ENCODE measurements at places on chromosomes 7 and 10.

DNA sequence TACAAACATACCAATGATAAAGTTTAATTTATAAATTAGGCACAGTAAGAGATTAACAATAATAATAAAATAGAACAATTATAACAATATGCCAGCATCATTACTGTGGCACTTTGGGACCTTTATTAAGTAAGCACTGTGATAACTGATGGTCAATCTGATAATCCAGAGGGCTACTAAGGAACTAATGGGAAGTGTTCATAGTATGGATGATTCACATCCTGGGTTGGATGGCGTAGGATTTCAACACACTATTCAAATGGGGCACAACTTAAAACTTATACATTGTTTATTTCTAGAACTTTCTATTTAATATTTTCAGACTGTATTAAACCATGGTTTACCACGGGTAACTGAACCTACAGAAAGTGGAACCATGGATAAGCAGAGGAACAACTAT lies 90.8 kb downstream of the KIF20B start:
- DNase-seq: no peak

- DNase-seq: no peak
Observed at GRCh38 chr7:94375691-94376090, 19.0 kb upstream of the COL1A2 start.

DNA sequence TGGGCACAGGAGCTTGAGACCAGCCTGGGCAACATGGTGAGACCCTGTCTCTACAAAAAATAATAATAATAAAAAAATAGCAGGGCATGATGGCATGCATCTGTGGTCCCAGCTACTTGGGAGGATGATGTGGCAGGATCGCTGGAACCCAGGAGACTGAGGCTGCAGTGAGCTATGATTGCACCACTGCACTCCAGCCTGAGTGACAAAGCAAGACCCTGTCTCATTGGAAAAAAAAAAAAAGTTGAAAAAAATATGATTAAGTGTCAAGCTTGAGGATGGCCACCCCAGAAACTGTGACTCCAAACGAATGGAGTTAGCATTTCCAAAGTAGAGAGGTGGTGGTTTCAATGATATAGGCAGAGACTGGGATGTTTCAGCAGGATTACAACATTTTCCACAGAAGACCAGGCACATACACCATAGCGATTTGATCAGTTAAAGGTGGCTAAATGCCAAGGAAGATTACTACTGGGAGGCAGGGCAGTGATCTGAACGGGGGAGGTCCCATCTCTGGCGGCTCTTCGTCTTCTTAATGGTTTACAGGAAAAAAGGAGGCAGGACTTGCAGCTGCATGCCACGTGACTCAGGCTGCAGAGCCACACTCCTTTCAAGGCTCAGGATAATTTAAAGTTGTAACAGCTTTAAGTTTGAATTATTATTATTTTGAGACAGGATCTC lies 250.6 kb upstream of the GALNT17 start:
- DNase-seq: no peak

DNA sequence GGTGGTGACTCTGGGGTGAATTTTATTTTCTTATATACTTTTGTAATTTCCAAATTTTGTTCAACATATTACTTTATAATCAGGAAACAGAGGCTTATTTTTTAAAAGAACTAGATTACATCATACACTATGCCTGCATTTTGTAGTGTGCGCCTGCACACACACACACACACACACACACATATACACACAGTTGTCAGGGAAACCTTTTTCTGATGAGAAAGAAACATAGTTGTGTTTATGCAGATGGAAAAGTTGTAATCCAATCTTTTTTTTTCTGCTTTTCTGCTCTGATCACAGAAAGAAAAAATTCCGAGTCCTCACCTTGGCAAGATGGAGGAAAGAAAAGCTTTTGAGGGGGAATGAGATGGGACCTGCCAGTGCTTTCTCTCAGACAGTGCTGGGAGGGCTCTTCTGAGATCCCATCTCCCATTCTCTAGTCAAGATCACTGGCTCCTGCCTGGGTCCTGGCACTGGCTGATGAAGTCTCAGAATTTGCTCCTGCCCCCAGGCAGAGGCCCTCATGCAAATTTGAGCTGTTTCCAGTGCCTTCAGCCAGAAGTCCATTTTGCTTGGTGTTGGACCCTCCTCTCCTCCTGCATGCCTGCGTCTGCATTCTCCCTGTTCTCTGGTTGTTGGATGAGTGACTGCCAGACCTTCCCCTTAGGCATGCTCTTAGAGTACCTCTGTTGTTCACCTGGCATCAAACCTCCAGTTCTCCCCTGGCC lies 59.7 kb downstream of the TLL2 start:
- DNase-seq: no peak

DNA sequence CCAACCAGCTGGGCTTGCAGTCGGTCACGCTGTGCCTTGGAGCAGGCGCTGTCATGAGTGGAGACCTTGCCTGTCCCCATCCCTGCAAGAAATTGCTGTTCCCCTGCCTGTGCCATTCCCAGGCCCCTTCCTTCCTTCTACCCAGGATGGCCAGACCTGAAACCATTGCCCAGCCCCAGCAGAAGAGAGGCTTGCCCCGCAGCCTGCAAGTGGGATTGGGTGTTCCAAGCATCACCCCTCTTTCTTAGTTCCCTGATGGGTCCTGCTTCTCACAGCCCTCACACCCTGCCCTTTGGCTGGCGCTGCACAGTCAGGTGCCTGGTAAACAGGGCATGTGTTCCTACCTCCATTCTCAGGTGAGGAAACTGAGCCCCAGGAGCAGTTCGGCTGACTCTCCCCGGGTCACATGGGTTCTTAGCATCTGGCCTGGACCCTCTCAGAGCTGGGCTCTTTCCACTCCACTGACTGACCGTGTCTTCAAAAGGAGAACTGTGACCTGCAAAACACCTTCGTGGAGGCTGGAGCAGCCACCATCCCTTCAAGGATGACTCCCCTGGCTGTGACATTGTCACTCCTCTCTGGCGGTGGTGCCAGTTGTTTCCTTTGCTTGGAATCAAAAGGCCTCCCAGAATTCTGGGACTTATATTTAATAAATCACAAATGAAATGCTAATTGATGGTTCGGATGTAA lies 41.9 kb upstream of the PDCD4 start:
- no peak for DNase-seq

GRCh38 chr7:128699895-128700294 lies 27.8 kb downstream of the GARIN1A start:
- no peak for DNase-seq

- DNase-seq: peak; percentile 16
Observed at GRCh38 chr7:20019757-20020432, 197.3 kb downstream of the MACC1 start.

- no peak for DNase-seq
Observed at GRCh38 chr7:81393018-81393417, 376.8 kb downstream of the HGF start.

- no peak for DNase-seq
Observed at GRCh38 chr10:124703778-124704427, 40.3 kb downstream of the FAM53B start.

GRCh38 chr10:77836299-77836820 lies 90.2 kb downstream of the DLG5 start:
- DNase-seq: peak; percentile 85

DNA sequence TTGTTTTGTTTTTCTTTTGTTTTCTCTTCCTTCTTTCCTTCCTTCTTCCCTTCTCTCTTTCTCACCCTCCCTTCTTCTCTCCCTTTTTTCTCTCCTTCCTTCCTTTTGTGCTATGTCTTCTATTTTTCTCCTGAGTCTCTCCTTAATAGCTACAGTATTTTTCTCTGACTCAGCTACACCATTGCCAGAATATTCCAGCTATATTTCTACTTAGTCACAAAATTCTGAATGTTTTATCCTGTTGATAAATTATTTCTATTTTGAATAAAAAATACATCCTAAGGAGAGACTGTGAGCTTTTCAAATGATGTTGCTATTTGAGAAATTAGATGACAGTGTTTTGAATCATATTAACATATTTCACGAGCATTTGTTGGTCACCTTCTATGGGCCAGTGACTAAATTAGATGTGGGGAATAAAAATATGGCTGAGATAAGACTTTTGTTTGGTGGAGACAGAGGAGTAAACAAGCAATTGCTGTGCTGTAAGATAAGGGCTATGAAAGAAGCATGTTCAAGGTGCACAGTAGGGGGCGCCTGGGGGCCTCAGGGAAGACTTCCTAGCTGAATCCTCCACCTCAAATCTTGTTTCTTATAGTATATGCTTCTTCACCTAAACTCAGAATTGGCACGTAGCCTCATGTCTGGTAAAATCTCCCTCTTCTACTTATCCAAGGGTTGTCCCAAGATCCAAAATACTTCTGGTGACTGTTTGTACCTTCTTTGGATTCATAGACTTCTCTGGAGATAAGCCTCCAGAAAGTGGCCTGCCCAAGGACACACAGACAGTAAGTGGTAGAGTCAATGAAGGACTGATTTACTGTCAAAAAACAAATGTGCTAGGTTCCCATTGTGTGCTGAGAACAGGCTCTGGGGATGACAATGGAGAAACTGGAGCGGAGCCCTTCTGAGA lies 115.5 kb upstream of the CREB5 start:
- peak; percentile 55 for DNase-seq

DNA sequence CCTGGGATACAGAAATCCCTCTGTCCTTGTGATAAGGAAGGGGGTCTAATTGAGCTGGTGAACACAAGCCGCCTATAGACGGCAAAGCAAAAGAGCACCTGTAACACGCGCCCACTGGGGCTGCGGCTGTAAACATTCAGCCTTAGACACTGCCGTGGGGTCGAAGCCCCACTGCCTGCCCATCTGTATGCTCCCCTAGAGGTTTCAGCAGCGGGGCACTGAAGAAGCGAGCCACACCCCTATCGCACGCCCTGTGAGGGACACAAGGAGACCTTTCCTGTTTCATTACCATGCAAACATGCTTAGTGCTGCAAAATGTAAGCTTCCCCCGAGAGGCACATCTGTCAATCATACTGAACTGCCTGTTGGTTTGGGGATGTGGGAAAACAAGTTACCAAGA lies 82.1 kb downstream of the NRP1 start:
- DNase-seq: no peak

DNA sequence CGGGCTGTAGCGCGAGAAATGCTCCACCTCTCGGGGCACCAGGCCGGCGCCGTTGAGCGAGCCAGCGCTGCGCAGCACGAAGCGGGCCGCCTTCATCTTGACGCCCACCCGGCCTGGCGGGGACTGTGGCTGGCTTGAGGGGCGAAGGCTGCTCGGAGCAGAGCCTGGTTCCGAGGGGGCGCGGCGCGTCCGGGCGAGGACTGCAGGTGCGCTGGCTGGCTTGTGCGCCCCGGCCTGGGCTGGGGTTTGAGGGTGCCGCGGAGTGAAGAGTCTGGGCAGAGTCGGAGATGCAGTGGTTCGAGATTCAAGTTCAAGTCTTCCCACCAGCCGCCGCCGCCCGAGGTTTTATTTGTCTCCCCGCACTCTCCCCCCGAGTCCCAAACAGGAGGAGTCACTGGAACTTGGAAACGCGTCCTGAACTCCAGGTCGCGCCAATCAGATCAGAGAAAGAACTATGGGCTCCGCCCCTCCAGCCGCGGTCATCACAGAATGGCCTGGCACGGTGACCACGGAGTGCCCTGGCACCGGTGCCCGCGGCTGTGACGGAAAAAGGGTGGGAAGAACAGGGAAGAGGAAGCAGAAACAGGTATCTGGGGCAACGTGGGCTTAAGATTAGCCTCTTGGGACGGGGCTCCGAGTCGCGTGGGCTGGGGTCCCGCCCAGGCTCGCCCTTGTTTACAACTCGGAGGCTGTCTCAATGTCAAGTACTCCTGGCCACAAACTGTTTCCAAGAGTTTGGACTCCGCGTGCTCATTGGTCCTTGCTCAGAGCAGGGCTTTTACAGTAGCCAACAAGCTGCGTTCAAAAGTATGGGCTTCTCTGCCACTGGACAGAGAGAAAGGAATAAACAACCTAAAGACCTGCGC lies at the start of gene PDK4:
PDK4 (minus strand) TSS at position 319 of the 866 bp plus-strand sequence; CDS start at position 96, 223 bp downstream.
- DNase-seq: no peak

DNA sequence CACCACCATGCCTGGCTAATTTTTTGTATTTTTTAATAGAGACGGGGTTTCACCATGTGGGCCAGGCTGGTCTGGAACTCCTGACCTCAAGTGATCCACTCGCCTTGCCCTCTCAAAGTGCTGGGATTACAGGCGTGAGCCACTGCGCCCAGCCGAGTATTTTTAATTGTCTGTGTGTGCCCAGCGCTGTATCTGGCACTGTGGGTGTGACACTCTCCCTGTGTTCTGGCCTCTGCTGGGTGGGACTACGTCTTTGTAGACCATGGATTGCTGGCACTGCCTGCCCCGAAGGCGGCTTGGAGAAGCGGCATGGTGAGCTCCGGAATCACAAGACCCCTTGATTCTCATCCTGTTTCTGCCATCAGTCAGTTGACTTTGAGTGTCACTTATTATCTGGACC lies 136.2 kb downstream of the CDH23 start:
- no peak for DNase-seq

GRCh38 chr7:114857605-114858004 lies 64.3 kb upstream of the MDFIC start:
- DNase-seq: no peak

DNA sequence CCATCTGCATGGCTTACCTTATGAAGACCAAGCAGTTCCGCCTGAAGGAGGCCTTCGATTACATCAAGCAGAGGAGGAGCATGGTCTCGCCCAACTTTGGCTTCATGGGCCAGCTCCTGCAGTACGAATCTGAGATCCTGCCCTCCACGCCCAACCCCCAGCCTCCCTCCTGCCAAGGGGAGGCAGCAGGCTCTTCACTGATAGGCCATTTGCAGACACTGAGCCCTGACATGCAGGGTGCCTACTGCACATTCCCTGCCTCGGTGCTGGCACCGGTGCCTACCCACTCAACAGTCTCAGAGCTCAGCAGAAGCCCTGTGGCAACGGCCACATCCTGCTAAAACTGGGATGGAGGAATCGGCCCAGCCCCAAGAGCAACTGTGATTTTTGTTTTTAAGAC lies 12.4 kb downstream of the DUSP5 start:
- no peak for DNase-seq

- DNase-seq: no peak
Observed at GRCh38 chr7:135998081-135998480, 20.9 kb upstream of the MTPN start.

GRCh38 chr10:80131499-80131901 lies 1.0 kb upstream of the PLAC9 start:
- no peak for DNase-seq

- DNase-seq: no peak
Observed at GRCh38 chr7:43456200-43456599, 126.7 kb upstream of the STK17A start.

GRCh38 chr10:43667317-43667731 lies 18.6 kb upstream of the ZNF32 start:
- DNase-seq: no peak

- DNase-seq: no peak
Observed at GRCh38 chr7:100655908-100656674, at the start of gene ACTL6B. Gene ACTL6B, minus strand, starts transcription at chr7:100656448. Its CDS starts 94 bp downstream, at chr7:100656354.

DNA sequence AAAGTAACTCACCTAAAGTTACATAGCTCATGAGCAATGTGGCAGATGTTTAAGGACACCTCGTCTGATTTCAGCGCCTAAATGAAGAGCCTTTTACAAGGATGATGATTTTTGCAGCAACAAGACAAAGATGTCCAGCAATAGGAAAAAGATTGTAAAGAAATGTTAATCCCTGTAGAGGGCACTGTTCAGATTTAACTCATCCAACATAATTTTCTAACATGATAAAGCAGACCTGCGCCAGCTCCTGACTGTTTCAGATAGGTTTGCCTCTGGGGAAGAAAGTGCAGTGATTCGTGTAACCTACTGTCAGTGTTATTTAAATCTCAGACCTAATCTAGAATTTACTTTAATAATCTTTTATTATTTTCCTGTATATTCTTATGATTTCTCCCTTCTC lies 595.2 kb downstream of the AUTS2 start:
- peak; percentile 19 for DNase-seq

- no peak for DNase-seq
Observed at GRCh38 chr10:42888504-42889095, 106.0 kb downstream of the BMS1 start.
